ENCODE measurements at places on chromosomes 6 and 20.

GRCh38 chr6:12482386-12483375 lies 192.5 kb downstream of the EDN1 start:
- no peak for DNase-seq

- no peak for DNase-seq
These were observed 64.7 kb upstream of the MTHFD1L start for GRCh38 chr6:150800674-150801314.

GRCh38 chr6:85923013-85923430 lies 280.3 kb upstream of the SYNCRIP start:
- no peak for DNase-seq

- no peak for DNase-seq
These were observed 752.6 kb upstream of the MARCKS start for GRCh38 chr6:113104541-113104940.

GRCh38 chr6:32271429-32271828 lies 47.6 kb upstream of the NOTCH4 start:
- no peak for DNase-seq

GRCh38 chr6:165849534-165850430 lies 186.7 kb upstream of the PDE10A start:
- DNase-seq, result peak; percentile 23

DNA sequence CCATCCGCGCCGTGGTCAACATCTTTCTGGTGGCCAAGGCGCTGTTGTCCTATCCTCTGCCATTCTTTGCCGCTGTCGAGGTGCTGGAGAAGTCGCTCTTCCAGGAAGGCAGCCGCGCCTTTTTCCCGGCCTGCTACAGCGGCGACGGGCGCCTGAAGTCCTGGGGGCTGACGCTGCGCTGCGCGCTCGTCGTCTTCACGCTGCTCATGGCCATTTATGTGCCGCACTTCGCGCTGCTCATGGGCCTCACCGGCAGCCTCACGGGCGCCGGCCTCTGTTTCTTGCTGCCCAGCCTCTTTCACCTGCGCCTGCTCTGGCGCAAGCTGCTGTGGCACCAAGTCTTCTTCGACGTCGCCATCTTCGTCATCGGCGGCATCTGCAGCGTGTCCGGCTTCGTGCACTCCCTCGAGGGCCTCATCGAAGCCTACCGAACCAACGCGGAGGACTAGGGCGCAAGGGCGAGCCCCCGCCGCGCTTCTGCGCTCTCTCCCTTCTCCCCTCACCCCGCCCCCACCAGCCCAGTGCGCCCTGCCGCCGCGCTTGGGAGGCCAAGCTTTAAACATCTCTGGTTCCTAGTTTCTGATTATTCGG lies 4.0 kb downstream of the SLC32A1 start:
- no peak for DNase-seq

DNA sequence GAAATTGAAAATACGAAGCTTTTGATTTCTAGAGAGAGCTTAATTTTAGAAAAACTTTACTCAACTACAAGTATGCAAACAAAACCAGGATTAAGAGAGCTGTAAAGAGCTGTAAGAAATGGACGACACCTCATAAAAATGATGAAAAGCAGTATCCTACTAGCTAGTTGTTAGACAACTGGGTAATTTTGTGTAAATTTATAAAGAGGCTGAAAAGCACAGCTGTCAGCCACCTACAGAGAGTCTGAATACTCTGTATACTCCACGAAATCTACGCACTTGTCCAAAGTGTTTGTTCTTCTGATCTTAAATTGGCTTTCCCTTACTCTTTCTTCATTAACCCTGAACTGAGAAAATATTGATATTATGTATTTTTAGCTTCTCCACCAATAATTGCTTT lies 808.4 kb upstream of the EPHA7 start:
- no peak for DNase-seq

DNA sequence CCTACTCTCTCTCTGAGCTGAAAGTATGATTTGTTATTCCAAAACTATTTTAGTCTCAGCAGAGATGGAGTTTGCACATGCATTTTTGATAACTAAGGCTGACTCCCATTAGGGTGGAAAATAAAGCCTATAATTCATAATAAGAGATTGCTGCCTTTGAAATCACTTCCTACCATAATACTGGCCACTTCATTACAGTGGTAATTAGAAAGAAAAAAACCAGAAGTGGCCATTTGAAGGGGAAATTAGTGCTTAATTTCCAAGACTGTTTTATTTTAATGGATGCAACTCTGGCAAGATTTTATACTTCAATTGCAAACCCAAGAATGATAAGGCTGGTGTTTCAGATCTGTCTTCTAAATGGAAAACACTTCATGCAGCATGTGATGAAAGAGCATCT lies 43.4 kb downstream of the SLC35B3 start:
- no peak for DNase-seq

- no peak for DNase-seq
These were observed 83.9 kb upstream of the SIRPG start for GRCh38 chr20:1741309-1742048.
